Mesothelial cell of epicardium (in vitro differentiated cells): ENCODE measurements at places on chromosomes 5 and 9. TPM values are rescaled to one million over a fixed set of nuclear protein-coding genes. Genes with fewer than 3 reads are reported as not detected.
A peak's percentile ranks its signal among the peaks of the same experiment; 100 is the strongest.

DNA sequence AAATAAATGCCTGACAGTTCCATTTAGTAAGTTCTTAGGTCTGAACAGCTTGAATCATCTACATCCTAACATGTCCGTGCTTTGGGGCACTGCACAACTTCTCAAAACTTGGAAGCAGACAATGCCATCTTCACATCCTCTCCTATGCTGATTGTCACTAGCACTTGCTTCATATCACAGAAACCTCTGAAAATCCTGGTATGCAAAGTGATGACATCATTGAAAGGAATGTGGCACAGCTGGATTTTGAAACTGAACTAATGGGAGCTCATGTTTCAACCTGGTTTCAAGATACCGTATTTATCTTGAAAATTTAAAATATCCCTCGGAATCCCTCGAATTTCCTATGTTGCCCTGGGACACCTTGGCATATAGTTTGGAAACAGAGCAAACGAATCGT is 490.2 kb upstream of the DAP start:
- H3K36me3 ChIP-seq = no peaks in the 10 kb centered on the region
- peak overlapping the region; percentile 24 for H3K4me3 ChIP-seq
- H3K27me3 ChIP-seq = no peaks in the 10 kb centered on the region
- H3K4me1 ChIP-seq = peaks cover 31% of the 10 kb centered on the region

GRCh38 chr5:68494771-68495170 is 279.2 kb downstream of the PIK3R1 start:
- no peak overlapping the region for H3K4me3 ChIP-seq
- DNase-seq = no peak
- H3K4me1 ChIP-seq = peaks cover 12% of the 10 kb centered on the region
- H3K36me3 ChIP-seq = peaks cover 19% of the 10 kb centered on the region
- no peaks in the 10 kb centered on the region for H3K27me3 ChIP-seq

DNA sequence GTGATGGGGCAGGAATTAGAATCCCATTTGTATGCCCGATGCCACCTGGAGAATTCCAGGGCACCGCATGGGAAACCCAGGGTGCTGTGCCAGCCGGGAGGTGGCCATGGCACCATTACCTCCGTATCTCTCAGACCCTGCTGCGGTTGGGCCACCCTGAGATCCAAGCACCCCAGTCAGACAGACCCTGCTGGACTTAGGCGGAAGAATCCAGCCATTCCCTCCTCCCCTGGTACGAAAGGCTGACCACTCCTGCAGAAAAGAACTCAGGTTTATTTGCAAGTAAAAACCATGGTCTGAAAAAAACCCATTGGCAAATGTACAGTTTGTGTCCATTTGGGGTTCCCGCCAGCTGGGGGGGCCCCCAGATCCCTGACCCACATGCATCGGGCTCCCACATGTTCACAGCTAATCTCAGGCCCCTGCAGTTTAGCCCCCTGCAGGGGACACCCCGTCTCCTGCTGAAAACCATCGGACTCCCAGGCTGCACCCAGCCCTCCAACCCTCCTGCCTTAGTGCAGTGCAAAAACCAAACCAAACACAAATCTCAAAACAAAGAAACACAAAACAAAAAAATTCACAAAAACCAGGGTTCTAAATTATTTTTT is 23.6 kb upstream of the SARDH start:
- H3K4me1 ChIP-seq = no peaks in the 10 kb centered on the region
- no peak overlapping the region for H3K27ac ChIP-seq

- no peaks in the 10 kb centered on the region for H3K36me3 ChIP-seq
- no peak for DNase-seq
- peaks cover 18% of the 10 kb centered on the region for H3K4me1 ChIP-seq
- H3K4me3 ChIP-seq = no peak overlapping the region
These were observed 110.7 kb downstream of the PLK2 start for GRCh38 chr5:58348996-58349728.

GRCh38 chr5:147461915-147462314 is 48.0 kb downstream of the DPYSL3 start:
- no peak overlapping the region for H3K27ac ChIP-seq
- H3K27me3 ChIP-seq = no peaks in the 10 kb centered on the region
- no peak overlapping the region for H3K4me3 ChIP-seq

- no peaks in the 10 kb centered on the region for H3K27me3 ChIP-seq
- no peak overlapping the region for H3K4me3 ChIP-seq
- H3K36me3 ChIP-seq = no peaks in the 10 kb centered on the region
- peaks cover 16% of the 10 kb centered on the region for H3K4me1 ChIP-seq
- no peak overlapping the region for H3K27ac ChIP-seq
These were observed 89.7 kb downstream of the MLLT3 start for GRCh38 chr9:20532584-20532983.

RNF208 gene
- 13.6 to 16.0 TPM (median 13.9 TPM) in 3 replicates for total RNA-seq

- no peak overlapping the region for H3K4me3 ChIP-seq
- peaks cover 45% of the 10 kb centered on the region for H3K36me3 ChIP-seq
- DNase-seq = no peak
- H3K27ac ChIP-seq = no peak overlapping the region
- no peaks in the 10 kb centered on the region for H3K27me3 ChIP-seq
These were observed 15.6 kb downstream of the VCAN start for GRCh38 chr5:83487155-83487554.

GRCh38 chr9:35867538-35867937 is 2.7 kb downstream of the OR13J1 start:
- H3K4me3 ChIP-seq = no peak overlapping the region
- DNase-seq = no peak
- H3K27ac ChIP-seq = no peak overlapping the region
- H3K4me1 ChIP-seq = no peaks in the 10 kb centered on the region

DNA sequence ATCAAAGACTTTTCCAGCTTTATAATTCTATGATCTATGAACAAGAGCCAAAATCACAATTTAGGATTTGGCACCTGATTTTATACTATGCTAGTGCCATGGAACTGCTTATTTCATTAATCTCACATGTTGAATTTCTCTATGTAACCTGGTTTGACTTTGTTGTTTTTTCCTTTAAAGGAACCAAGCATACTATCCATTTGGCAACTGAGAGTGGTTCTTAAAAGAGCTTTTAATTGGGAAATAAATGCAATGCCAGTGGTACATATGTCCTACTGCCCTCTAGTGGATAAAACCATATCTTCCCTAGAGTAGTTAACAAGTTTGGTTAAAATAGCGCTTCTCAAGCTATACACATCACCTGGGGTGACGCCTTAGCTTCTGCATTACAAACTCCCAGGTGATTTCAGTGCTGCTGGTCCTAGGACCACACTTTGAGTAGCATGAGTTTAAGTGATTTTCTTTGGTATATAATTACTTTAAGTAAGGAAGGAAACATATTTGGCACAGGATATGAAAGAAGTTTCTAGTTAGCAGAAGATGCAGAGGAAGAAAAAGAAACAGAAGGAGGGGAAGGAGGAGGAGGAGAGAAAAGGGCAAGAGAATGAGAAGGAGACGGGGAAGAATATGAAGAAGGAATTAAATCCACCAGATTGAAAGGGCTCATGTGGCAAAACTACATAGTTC is 56.8 kb downstream of the FGF10 start:
- no peak overlapping the region for H3K27ac ChIP-seq
- H3K4me1 ChIP-seq = no peaks in the 10 kb centered on the region

DNA sequence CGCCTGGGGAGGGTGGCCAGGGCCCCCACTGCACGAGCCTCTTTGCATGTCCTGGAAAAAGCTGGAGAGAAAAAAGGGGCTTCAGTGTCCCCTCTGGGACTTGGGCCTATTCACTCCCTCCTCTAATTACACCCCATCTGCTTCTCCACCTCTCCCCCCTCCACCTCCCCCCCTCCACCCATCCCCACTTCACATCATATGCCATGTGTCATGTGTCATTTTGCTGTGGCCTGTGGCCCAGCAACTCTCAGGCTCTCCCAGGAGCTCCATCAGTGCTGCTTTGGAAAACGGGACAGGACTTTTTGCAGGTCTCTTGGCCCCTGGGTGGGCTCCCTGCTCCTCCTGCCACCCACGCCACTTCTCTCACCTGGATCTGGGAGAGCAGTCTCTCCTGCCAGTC is 68.7 kb downstream of the NTNG2 start:
- H3K36me3 ChIP-seq = no peaks in the 10 kb centered on the region
- peaks cover 22% of the 10 kb centered on the region for H3K27me3 ChIP-seq
- no peaks in the 10 kb centered on the region for H3K4me1 ChIP-seq

DNA sequence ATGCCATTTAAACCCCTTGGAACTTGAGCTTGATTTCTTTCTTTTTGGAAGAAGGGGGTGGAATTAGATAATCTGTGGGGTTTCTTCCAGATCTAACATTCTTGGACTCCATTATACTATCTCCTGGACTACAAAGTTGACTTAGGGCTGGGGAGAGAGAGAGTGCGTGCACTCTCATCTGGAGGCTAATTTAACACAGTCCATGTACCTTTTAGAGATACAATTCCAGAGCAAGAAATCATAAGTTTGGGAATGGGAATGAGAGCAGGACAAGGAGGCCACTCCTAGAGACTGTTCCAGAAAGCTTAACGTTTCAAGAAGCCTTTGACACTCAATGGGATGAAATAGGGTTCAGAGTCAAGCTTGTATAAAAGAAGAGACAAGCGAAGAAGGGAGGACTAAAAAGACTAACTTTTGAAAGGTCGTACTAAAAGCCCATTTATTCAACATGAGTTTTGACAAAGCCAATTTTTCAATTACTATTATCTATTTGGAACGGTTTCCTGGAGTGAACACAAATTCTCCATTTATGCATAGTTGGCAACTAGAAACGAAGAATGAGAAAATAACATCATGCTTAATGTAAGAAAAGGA is 83.4 kb downstream of the ACTL7B start:
- no peaks in the 10 kb centered on the region for H3K4me1 ChIP-seq
- no peak for DNase-seq
- H3K36me3 ChIP-seq = no peaks in the 10 kb centered on the region

GRCh38 chr9:6833518-6834192 is 75.9 kb downstream of the KDM4C start:
- no peaks in the 10 kb centered on the region for H3K27me3 ChIP-seq
- H3K4me3 ChIP-seq = no peak overlapping the region
- DNase-seq = no peak
- no peak overlapping the region for H3K27ac ChIP-seq
- H3K36me3 ChIP-seq = peaks cover 18% of the 10 kb centered on the region

CDC20B gene
- 0.09 to 0.16 TPM in 2 of 3 replicates, not detected in the other for total RNA-seq

ADAMTS16 gene
- 23.7 to 27.6 TPM (median 24.3 TPM) in 3 replicates for total RNA-seq

CA9 gene
- 1.1 to 2.3 TPM (median 1.7 TPM) in 3 replicates for total RNA-seq

LCN2 gene
- not detected in 3 replicates for total RNA-seq

DNA sequence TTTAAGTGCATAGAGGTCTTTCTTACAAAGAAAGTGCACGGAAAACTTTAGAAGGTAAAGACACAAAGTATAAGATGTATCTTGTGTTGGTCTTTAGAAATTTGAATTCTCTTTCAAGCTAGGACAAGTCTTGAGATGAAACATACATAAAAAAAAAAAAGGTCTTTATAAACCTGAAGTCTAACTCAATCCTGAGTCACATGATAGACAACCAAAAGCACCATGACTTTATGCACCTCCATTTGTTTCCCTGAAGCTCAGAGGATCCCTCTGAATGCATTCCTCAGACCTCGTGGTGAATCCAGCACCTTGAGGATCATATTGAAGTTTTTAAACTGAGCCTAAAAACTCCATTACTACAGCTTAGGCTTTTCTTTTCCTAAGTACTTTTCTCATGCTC is 91.8 kb downstream of the RAB3C start:
- DNase-seq = no peak
- H3K4me1 ChIP-seq = peaks cover 2% of the 10 kb centered on the region
- H3K27me3 ChIP-seq = peaks cover 16% of the 10 kb centered on the region
- no peak overlapping the region for H3K4me3 ChIP-seq
